ENCODE measurements at places on chromosomes 4 and X. TPM values are rescaled to one million over a fixed set of nuclear protein-coding genes. Genes with fewer than 3 reads are reported as not detected.

Gene ZNF711
- total RNA-seq = 0.26 TPM

- no peak for DNase-seq
- H3K27me3 ChIP-seq = no peaks in the 10 kb centered on the region
- no peak overlapping the region for H3K4me3 ChIP-seq
Measured at GRCh38 chrX:42748067-42748850, 29.7 kb downstream of the PPP1R2C start.

DNA sequence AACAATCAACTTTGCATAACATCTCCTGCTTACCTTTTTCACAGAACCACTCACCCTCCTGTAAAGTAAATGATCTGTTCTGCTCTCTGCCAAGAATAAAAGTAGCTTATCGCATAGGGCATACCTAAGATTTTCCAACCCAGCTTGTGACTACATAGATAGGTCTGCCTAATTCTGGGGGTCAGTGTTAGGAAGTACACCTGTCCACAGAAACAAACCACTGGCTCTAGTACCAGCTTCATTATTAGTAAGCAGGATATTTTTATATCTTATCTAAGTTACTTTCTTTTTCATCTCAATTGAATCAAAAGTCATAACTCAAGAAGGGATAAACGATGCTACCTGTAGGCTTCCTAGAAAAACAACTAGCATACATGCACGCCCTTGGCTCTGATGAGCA is 23.8 kb downstream of the CXCL1 start:
- H3K4me3 ChIP-seq = no peak overlapping the region
- DNase-seq = no peak
- H3K27me3 ChIP-seq = no peaks in the 10 kb centered on the region
- no peaks in the 10 kb centered on the region for H3K36me3 ChIP-seq

Gene TET2
- 25.1 TPM for total RNA-seq

Gene TEX11
- total RNA-seq = not detected

Gene MAMLD1
- total RNA-seq = 8.1 TPM

- H3K4me1 ChIP-seq = peaks cover 1% of the 10 kb centered on the region
- no peak for DNase-seq
- no peak overlapping the region for H3K4me3 ChIP-seq
- peaks cover 43% of the 10 kb centered on the region for H3K27me3 ChIP-seq
- H3K27ac ChIP-seq = no peak overlapping the region
Measured at GRCh38 chr4:55795341-55795740, 24.2 kb upstream of the EXOC1L start.

All from activated CD8-positive, alpha-beta memory T cell treated with anti-CD3 and anti-CD28 coated beads, Interleukin-2, amount 10 ng/mL, durations not matched to agents 7 days and 5 days (primary cell).